ENCODE measurements at places on chromosomes 6 and 20.

GRCh38 chr20:19827818-19828217 lies 69.8 kb downstream of the RIN2 start:
- no peak for DNase-seq

DNA sequence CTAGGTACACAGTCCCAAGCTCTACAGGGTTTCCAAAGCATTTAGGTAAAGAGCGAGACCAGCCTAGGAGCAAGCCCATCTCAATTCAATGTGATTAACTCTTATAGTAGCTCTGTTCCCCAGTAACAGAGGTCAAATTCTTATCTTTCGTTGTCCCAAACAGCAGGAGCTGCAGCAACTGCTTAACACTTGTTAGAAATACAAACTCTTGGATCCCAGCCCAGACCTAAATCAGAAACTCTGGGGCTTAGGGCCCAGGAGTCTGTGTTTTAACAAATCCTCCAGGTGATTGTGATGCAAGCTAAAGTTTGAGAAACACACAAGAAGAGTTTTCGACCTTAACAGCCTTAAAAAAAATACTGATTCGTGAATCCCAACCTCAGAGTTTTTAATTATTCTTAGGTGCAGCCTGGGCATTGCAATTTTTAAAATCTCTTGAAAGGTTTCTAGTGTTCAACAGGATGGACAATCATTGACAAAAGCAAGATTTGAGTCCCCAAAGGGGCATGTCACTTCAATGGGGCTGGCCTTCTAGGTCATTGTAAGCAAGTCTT lies 127.4 kb upstream of the HCRTR2 start:
- no peak for DNase-seq

DNA sequence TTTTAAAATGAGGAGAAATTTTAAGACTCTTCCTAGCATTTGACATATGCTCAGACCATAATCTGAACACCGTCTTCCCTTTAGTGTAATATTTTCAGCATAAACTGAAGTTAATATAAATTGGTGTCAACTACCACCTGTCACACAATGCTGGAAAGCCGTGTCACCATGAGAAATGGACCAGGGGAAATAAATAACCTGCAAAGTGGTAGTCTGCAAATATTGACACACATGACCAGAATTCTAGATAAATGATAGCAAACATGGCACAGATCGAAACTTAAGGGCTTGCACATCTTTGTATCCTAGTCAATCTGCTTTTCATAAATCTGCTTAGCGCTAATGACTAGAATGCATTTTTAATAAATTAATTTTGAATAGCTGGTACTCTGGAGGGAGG lies 191.9 kb downstream of the CD83 start:
- DNase-seq, result no peak

GRCh38 chr6:151805286-151805840 lies 2.1 kb upstream of the ESR1 start:
- no peak for DNase-seq

DNA sequence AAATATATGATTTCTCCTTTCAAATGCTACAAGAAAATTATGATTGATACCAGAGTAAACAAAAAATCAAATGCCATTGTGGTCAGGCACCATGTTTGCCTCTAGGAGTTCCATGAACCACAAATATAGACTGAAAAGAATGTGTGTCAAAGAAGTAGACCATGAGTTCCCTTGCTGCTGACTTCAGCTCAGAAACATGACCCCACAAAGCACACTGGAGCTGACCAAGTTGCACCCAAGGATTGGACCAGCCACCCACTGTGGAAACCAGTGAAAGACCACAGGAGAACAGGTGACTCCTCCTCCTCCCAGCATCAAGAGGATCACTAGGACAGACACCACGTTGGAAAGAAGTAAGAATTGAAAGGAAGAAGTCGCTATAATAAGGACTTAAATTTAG lies 90.8 kb upstream of the TENT5A start:
- DNase-seq, result no peak

Measured in ELR (cell line).